ENCODE measurements at places on chromosomes 7 and 10.

DNA sequence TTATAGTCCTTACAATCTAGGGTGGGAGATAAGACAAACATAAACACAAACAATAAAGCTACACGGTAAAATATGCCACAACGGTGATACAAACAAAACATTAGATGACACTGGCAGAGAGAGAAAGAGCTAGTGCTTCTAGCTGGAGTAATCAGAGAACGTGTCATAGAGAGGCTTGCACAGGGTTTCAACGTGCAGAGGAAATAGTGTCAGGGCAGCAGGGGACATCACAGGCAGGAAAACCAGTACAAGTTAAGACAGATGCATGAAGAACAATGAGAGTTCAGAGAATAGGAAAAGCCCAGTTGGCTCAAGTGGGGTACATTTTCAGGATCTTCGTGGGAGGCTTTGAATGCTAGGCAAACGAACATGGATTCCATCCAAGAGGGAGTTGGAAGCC lies 91.4 kb downstream of the ZNF438 start:
- no peak for DNase-seq

DNA sequence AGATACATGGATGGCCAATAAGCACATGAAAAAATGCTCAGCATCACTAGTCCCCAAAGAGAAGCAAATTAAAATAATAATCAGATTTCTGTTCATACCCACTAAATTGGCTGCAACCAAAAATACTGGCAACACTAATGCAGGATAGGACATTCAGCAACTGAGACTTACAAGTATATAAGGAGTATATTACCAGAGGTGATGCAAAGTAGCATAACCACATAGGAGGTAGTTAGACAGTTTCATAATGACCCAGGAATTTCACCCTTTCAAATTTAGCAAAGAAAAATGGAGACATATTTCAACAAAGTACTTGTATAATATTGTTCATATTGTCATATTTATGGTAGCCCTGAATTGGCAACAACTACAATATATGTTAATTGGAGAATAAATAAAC lies 727.8 kb downstream of the GRID1 start:
- DNase-seq: no peak

- DNase-seq: no peak
These were observed 6.9 kb downstream of the MYOZ1 start for GRCh38 chr10:73634421-73634820.

- no peak for DNase-seq
These were observed 69.2 kb downstream of the PODXL start for GRCh38 chr7:131487217-131487616.

- DNase-seq: no peak
These were observed 41.4 kb upstream of the SNX10 start for GRCh38 chr7:26250239-26250638.

GRCh38 chr7:70523249-70523988 lies 608.5 kb upstream of the GALNT17 start:
- DNase-seq: no peak

GRCh38 chr7:54841772-54842697 lies 83.0 kb upstream of the SEC61G start:
- DNase-seq: peak; percentile 10

DNA sequence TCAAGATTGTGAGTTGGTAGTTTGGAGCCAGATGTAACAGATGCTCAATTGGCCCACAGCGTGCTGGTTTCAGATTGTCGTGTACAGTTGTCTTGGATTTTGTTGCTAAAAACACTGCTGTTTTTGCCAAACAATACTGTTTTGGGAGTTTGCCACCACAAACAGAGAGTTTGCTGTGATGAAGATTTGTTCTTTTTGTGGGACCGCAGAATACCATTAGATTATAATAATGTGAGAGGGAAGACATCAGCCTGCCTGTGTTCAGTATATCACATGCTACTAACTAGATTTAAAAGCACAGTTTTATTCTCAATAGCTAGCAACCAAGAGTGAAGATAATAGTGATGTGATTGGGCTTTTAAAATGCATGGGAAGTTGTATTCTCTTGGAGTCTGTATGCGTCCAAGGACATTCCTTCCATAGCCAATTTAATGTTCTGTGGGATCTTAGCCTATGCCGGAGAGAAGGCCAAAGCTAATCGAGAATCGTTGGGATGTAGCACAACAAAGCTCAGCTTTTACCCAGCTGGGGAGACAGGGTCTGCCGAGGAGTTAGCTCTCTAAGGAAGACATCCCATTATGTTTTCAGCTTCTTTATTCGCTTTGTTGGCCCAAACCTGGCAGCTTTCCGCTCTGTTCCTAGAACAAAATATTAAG lies 18.7 kb upstream of the ITGA8 start:
- no peak for DNase-seq

- no peak for DNase-seq
These were observed 36.3 kb downstream of the SLC25A13 start for GRCh38 chr7:96285579-96285978.

- no peak for DNase-seq
These were observed 49.5 kb upstream of the CALD1 start for GRCh38 chr7:134729895-134730294.

DNA sequence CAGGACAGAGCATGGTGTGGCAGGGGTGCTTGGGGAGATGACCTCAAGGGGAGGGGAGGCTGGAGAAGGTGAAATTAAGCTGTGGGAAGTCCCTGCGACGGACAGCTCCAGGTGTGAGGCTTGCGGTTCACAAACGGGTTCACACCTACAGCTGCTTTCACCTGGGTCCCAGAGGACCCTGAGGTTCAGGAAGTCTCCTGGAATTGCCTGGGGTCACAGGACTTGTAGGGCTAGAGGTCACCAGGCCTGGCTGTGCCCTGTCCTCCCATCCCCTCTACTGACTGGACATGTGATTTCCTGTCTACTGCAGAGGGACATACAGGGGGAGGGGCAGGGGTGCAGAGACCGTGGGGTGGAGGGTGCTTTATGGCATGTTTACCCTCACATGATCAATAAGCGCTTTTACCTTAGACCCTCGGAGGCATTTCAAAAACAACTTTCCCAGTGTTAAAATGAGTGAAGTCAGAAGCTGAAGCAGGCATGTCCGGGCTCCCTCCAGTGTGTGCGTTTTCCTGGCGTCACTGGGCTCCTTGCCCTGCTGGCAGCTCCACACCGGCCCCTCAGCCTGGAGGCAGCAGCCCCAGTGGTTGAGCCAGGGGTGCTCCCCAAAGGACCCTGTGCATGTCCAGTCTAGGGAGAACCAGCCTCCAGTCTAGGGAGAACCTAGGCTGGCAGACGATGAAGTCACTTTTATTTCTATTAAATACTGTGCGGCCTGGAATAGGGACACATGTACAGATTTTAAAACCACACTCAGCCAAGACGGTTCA lies 66.6 kb upstream of the IGFBP3 start:
- DNase-seq: no peak

GRCh38 chr7:144908324-144908723 lies 72.5 kb upstream of the TPK1 start:
- no peak for DNase-seq

DNA sequence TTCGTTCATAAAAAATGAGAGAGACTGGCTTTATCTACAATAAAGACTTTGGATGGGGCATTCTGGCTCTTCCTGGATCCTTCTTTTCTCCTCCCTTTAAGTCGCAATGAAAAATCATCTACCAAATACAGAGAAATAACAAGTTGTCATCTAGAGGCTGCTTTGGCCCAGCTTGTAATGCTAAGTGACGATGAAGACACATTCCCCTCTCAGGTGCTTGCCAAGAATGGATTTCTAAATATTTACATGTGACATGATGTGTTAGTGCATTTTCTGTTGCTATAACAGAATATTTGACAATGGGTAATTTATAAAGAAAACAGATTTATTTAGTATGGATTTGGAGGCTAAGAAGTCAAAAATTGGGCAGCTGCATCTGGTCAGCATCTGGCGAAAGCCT lies 308.6 kb upstream of the NPVF start:
- no peak for DNase-seq

GRCh38 chr10:118264838-118265470 lies 77.2 kb downstream of the FAM204A start:
- no peak for DNase-seq

DNA sequence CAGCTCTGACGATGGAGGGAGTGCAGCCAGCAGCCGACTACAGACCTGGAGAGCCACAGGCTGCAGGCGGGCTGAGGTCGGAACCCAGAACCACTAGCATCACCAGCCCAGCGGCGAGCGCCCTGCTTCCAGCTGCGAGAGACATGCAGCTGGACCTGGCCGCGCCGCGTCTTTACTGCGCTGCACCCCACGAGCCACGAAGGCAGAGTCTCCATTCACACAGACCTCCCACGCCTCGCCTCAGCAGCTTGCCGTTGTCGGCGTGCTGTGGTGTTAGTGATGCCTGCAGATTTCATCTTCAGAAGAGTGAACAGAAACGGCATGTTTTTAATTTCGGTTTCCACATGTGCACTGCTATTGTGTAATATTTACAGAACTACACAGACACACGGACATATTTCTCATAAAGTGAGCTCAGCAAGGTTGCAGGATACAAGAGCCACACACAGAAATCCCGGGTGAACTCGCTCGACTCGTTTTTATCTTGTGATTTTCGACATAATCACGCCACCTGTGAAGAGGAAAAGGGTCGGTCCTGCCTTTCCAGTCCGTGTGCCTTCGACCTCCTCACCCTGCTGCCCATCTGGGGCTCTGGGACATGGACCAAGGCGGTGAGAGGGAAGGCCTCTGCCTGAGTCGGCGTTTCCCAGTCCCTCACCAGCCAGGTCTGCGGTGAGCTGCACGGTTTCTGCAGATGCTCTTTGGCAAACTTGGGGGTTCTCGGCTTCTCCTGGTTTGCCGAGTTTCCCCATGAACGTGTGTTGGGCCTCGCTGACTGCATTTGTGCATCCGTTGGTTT lies 252.2 kb downstream of the ELFN1 start:
- no peak for DNase-seq

DNA sequence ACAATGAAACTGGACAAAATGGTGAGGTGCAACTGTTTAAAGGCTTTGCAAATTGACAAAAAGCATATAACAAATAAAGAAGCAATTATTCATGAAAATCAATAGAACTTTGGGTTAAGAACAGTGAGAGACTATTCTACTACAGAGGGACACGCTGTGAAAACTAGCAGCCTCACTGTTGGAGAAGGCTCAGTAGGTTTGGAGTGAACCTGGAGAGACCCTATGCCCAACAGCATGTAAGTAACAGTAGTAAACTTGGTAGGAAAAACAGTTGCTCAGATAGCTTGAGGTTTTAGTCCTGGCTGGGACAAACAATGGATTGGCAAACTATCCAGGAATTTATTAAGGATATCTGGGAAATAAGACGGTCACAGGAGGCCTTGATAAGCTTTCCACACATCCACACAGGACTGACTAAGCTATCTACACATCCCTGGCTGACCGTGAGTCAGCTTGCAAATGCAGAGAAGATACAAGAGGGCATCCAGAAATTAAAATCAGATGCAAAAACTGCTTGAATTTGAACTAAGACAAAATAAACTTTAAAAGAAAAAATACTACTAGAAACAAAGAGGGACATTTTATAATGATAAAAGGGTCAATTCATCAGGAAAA lies 15.9 kb downstream of the FAM149B1 start:
- DNase-seq: no peak

GRCh38 chr10:21516242-21517131 lies 9.0 kb downstream of the SKIDA1 start:
- no peak for DNase-seq

DNA sequence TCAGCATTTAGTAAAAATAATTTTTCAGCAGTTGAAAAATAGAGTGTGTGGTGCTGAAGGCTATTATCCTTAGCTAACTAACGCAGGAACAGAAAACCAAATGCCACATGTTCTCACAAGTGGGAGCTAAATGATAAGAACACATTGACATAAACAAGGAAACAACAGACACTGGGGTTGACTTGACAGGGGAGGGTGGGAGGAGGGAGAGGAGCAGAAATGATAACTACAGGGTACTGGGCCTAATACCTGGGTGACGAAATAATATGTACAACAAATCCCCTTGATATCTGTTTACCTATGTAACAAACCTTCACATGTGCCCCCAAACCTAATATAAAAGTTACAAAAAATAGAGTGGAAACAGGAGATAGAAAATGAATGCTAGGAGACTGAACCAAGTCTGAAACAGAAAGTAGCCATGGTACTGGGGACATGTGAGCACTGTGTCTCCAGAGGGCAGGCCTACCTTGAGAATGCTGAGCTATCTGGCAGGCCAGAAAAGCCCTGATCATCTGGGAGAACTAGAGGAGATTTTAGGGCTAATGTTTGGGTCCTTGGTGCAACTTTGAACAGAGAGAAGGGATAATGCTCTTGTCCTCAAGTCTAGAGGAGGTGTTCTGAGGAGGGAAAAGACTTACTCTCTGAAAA lies 4.7 kb upstream of the EFCAB10 start:
- DNase-seq: no peak

GRCh38 chr10:91564026-91564425 lies 68.8 kb downstream of the PPP1R3C start:
- no peak for DNase-seq
